Stimulated activated CD8-positive, alpha-beta memory T cell treated with anti-CD3 and anti-CD28 coated beads, Interleukin-2, amount 100 ng/mL, for 48 hours (primary cell): ENCODE measurements at places on chromosomes 12 and 14.

GRCh38 chr12:100266585-100266834 is 369 bp downstream of the DEPDC4 start:
- peak; percentile 90 for DNase-seq

DNA sequence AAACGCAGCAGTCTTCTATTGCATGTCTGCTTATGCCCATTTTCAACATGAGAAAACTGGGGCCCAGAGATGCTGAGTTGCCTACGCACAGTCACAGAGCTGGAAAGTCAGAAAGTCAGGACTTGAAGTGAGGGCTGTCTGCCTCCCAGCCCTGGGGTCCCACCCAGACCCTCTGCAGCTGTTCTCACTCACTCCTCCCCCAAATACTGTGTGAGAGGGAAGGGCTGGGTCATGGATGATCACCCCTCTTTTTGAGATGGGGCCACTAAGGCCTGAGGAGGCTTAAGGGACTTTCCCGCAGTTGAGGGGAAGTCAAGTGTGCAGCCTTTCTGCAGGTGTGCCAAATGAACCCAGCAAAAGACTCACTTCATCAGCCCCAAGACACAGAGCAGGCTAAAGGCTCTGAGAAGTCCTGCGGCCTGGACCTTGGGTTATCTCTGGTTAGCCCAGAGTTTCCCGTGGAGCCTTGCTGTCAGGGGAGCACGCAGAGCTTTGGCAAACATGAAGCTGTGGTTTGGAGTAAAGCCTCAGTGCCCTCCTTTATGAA is 18.7 kb downstream of the DTX1 start:
- no peak for DNase-seq

DNA sequence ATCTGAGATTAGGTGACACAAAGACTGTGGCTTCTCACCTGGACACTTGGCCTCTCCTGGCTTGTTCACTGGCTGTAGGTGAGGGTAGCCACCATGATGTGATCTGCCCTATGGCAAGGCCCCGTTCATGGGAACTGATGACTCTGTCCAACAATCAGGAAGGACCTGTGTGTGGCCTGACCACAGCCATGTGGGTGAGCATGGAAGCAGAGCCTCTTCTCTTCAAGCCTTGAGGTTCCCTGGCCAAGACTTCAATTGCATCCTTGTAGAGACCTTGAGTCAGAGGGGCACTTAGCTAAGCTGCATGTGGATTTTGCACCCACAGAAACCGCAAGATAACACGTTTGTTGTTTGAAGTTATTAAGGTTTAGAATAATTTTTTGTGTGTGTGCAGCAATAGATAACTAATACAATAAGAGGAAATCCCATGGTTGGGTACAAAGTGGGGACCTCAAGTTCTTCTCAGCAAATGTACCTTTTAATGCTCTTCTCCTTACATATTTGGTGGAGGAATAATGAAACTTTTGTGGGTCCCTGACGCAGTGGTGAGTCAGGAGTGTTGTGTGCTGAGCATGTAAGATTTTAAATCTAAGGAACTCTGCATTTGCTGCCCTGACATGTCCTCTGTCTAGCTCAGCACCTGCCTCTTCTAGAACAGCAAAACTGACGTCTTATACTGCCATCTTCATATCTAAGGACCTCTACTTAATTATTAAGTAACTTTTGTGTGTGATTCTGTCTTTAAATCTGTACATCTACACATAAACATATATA is 27.5 kb upstream of the PLEKHG7 start:
- peak; percentile 0 for DNase-seq

- DNase-seq: no peak
Observed at GRCh38 chr12:80815351-80815750, 98.6 kb downstream of the MYF5 start.

GRCh38 chr12:54661048-54661447 is 12.9 kb upstream of the DCD start:
- DNase-seq: no peak

GRCh38 chr14:74892745-74893144 is 11.0 kb downstream of the DLST start:
- no peak for DNase-seq

DNA sequence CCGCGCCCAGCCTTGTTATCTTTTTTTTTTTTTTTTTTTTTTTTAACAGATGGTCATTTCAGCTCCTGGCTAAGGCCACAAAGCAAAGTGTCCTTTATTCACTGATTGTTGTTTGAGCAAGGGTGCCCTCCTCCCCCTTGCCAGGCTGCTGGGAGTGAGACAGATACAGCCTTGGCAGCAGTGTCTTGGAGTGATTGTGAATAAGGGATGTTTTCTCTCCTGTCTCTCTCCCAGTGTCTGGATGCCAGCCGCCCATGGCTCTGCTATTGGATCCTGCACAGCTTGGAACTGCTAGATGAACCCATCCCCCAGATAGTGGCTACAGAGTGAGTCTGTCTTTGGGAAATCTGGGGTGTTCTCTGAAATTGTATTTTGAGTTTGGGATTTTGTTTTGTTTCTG is 28.7 kb downstream of the FNTB start:
- DNase-seq: no peak

- no peak for DNase-seq
Observed at GRCh38 chr12:84128117-84128991, 784.2 kb downstream of the SLC6A15 start.

DNA sequence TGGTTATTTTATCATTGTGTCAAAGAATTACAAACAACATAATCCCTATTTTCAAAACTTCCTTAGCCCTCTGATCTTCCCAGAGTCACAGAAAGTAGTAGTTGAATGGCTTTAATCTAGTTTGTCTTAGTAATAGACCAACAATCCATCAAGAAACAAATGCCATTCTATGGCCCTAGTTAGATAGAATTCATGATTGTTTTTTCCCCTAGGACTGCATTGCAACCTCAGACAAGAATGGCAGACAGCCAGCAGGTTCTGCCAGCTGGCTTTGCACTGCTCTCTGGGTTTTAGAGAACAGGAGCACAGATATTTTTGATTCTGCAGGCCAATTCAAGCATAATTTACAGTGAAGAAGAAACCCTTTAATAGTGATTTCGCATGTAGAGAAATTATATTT is 33.8 kb downstream of the SYT1 start:
- DNase-seq: no peak

DNA sequence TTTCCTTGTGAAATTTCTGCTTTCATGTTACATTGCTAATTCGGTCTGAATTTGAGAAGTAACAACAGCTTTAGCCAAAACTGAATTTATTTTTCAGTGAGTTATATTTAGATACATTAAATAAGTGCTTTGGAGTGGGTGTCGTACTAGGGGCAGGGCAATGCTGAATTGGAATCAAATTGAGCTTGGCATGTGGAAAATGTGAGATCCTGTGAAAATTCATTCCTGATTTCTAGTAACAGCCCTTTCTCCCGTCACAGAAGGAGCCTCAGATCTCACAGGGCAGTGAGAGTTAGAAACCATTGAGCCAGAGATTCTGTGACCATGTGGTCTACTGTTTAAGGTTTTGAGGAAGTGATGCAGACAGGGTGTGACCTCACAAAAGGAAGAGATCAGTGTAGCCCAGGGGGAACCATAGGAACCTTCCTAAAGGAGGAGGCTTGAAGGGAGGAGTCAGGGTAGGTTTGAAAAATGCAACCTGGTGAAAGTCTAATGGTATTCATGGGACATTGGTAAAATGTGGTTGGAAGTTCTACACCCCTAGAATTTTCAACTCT is 1136.8 kb downstream of the AACS start:
- DNase-seq: no peak

GRCh38 chr14:86708846-86709339 is 1178.9 kb downstream of the FLRT2 start:
- DNase-seq: no peak

DNA sequence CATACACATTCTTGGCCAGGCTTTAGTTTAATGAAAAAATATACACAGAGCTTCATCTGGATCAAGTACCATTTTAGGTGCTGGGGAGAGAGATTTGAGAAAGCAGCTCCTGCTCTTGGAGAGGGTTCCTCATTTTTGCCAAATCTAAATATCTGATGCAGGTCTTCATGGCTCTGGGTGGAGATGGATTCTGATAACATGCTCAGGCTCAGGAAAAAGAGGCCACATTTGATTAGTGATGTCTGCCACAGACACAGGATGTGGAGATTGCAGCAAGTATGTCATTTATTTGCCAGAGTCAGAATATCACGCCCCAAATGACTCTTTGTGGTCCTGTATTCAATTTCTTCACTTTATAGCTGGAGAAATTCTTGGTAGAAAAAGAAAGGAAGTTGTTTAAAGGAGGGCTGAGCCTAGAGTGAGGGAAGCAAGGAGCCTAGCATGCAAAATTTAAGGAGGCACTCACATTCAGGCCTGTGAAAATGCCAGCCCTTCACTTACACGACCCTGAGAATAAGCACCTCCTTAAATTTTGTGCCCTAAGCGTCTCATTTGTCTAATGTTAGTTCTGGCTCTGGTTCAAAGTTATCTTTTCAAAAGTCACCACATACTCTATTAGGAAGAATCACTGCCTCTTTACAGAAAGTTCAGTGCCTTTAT is 492.9 kb upstream of the TBX3 start:
- DNase-seq: no peak
